ENCODE measurements at places on chromosomes 7 and 10.
A peak's percentile ranks its signal among the peaks of the same experiment; 100 is the strongest.

GRCh38 chr10:110110338-110110737, 97.1 kb upstream of the MXI1 start:
- no peak for DNase-seq

DNA sequence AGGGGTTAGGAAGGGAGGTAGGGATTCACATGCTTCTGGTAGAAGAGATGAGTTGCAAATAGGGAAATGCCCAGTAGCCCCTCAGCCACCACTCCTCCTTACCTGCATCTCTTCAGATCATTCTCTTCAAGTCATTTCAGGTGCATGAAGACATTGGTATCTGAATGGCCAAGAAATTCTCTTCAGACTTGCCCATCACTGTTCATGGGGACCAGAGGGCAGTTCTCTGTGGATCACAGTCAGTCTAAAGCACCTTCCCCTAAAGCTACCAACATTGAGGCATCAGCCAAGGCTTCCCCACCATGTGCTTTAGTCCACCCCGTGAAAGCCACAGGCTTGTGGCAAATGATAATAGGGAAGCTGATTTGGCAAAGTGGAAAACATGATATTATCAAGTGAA, 319.4 kb upstream of the ZNF32 start:
- no peak for DNase-seq

DNA sequence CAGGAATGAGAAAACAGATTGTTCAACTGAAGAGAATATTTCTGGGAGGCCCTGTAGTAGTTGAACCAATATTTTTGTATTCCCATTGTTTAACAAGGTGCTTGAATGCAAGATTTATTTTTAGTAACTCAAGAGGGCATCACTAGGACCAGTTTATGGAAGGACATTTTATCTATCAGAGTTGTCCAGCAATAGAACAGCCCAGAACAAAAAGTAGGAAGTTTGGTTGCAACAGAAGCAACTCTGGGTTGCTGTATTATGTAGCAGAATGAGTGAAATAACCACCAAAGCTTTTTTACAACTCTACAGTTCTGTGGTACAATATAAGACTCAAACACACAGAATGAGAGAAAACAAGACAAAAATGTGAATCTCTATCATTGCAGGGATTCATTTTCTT, 34.7 kb downstream of the CPED1 start:
- DNase-seq = no peak

- no peak for DNase-seq
Measured at GRCh38 chr7:53431901-53432300, 396.5 kb downstream of the POM121L12 start.

- DNase-seq = peak; percentile 69
Measured at GRCh38 chr7:1197997-1198625, 34.6 kb upstream of the UNCX start.

DNA sequence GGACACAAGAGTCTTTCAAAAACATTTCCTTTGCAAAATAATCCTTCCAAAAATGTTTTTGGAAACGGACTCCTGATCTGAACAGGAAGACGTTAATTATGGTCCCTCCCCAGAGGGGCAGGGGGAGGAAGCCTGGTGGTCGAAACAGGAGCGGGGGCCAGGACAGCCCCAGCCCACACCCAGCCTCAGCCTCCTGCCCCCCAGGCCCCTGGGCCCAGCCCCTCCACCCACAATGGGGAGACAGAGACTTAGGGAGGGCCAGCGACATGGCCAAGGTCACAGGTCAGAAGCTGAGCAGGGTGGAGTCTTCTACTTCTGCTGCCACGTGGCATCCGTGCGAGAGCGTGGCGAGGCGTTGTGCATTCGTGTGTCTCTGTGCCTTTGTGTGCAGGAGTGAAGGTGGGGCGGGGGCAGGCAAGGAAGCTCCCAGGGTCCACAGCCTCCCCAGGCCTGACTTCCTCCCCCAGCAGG, 14.0 kb upstream of the GRIFIN start:
- no peak for DNase-seq

DNA sequence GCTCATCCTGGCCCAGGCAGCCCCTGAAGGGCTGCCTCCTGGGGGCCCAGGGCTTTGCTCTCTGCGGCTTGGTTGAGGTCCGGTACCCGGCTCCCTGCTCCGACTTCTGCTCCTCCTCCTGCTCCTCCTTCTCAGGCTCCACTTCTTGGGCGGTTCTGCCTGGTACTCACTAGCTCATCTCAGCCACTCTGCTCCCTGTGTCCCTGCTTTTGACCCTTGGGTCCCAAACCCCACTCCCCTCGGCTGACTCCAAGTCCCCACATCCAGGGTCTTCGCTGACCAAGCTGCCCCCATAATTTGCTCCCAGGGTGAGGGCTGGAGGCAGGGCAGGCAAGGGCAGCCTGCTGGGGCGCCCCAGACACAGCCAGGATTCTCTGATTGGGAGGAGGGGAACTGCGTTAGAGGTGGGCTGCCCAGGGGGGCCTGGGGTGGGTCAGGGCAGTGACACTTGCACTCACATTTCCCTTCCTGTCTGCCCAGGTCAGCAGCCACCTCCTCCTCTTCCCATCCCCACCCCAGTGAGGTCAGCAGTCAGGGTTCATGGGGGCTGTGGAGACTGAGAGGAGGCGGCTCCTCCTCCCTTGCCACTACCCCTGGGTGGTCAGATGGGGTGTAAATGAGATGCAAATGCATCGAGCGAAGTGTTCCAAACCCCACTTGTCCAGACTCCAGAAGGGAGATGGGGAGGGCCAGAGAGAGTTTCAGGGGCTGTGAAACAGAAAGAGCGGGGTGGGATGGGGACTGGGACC, 2.2 kb downstream of the SMARCD3 start:
- no peak for DNase-seq

GRCh38 chr7:150314639-150315239, 8.4 kb upstream of the LRRC61 start:
- DNase-seq = no peak

DNA sequence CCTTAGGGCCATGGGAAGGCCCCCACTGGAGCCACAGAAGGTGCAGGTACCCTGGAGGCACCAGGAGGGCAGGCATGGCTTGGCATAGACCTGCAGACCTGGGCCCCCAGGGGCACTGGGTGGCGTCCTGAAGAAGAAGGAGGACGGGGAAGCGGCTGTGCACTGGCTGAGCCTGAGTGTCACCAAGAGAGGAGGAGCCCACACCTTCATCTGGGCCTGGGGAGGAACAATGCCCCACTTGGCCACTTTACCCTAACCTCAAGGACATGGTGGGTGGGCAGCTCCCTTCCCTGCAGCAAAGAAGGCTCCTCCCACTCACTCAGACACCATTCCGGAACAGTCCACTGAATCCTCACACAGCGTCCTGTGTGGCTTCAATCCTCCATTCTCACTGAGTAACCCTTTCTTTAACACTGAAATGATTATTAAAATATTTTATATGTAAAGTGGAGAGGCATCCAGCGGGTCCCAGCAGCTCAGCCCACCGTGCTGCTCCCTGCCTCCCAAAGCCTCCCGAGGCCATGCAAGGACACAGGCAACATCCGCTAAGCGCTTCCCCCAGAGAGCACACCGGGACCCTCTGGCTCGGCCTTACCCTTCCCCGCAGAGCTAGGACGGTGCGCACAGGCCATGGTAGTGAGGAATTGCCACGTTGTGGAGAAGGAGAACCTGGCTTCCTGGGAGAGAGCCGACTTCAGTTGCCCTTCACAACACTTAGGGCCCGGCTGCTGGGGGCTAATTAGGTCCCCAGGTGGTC, 516.7 kb upstream of the MGMT start:
- DNase-seq = no peak

DNA sequence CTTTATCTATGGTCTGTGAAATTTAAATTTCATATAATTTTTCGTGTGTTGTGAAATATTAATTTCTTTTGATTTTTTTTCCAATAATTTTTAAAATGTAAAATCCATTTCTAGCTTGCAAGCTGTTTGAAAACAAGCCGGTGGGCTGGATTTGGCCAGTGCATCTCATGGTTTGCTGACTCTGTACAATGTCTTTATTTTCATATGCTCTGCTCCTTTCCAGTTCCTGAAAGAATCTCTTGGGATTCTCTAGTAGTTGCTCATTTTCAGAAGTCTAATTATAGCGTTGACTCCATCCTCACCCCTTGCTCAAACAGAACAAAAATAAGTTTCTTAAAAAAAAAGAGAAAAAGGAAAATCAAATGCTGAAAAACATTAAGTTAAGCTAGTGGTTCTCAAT, 21.4 kb downstream of the UBN2 start:
- DNase-seq = no peak

- DNase-seq = peak; percentile 32
Measured at GRCh38 chr7:146982482-146982881, 865.9 kb downstream of the CNTNAP2 start.

DNA sequence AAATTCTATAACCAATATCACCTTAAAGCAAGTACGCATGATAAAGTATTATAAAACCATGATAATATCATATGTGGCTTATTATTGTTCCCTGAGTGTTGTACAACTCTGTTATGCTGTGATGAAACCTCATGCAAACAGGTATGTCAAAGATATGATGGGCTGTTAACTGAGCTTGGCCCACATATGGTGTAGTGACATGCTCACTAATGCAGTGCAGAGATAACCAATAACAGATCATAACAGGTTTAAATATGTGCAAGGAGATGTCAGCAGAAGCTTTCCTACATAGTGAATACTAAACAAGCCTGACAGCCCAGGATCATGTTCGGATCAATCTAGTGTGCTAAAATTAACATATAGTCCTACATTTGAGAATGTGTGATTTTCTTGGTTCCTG, 9.6 kb downstream of the CFTR start:
- DNase-seq = no peak

Measured in NCI-H1694 (cell line).